ENCODE measurements at places on chromosomes 7 and 10. TPM values are rescaled to one million over a fixed set of nuclear protein-coding genes. Genes with fewer than 3 reads are reported as not detected.

GRCh38 chr7:106766551-106766950 is 98.5 kb upstream of the PIK3CG start:
- no peak for DNase-seq

Gene LIPN
- not detected for total RNA-seq

DNA sequence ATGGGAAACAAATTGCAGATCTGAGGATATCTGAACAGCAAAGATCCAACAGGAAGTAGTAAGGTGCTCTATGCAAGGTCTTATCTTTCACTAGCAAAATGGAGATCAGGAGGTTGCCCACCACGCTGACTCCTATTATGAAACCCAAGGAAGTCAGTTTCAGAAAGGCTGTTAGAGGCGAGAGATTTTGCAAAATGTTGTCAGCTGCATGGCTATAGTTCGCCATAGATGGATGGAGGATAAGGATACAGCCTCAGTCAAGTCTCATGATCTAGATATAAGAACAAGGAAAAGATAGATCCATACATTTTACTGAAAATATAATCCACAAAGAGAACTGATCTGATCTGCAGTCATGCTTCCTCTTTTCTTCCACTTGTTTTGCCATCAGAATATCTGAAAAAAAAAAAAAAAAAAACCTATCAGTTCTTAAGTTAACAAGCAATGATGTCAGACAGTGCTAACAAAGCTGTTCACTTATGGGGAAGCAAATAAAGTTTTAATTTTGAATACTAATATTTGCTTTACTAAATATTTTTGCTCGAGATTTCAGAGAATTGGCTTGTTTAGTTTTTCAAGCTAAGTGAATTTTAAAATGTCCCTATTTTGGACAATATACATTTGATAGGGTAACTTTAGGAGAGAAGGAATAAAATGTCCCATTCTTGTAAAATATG is 2.0 kb downstream of the GPR85 start:
- DNase-seq = no peak

GRCh38 chr7:116706668-116707126 is 34.7 kb downstream of the MET start:
- DNase-seq = peak; percentile 25

GRCh38 chr7:140640727-140641523 is at the start of gene DENND2A:
Gene DENND2A, minus strand, starts transcription at chr7:140640813. Its CDS starts 38,416 bp downstream, at chr7:140602397.
- DNase-seq = peak; percentile 53

DNA sequence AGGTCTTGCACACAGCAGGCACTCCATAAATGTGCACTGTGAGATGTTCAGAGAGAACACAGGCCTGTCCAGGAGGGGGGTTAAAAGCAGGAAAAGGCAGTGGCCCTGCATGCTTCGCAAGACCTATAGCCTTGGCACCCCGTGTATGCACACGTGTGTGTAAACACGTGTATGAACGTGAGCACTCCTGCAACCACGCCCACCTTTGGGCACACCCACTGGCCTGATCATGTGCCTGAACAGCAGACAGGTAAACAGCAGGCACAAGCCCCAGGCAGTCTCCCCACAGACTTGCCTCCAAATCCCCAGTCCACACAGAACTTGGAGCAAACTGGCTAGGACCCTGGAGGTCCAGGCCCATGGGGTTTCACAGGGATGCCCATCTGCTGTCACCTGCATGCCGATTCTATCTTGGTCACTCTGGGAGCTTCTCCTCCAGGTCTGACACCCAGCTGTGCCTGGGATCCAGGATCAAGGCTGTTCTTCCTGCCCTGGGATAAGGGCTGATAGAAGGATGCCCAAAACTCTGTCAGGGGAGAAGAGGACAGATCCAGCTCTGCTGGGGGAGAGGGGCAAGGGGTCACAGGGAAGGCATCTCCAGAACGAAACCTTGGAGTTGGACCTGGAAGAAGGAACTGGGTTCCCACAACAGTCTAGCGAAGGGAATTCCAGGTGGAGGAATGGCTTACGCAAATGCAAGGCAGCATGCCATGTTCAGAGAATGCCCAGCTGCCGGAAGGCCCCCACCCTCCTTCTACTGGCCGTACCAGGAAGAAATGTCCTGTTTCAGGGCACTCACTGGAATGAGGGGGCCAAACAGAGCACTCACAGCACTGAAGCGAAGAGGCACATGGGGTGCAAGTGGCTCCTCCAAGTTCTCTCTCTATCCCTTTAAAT is 14.3 kb upstream of the ZMIZ1 start:
- no peak for DNase-seq

Gene MYO3A
- 0.06 TPM for total RNA-seq

DNA sequence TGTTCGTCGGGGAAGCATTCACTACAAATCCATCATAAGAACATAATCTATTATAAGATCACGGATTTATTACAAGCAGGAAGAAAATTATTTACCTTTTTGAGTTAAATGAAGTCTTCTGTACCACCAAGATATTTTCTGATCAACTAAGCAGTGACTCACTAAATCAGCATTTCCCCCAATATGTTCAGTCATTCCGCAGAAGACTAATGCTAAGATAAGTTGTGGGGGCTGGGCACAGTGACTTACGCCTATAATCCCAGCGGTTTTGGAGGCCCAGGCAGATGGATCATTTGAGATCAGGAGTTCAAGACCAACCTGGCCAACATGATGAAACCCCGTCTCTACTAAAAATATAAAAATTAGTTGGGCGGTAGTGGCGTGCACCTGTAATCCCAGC is 144.2 kb upstream of the EGR2 start:
- DNase-seq = no peak

Gene ZFYVE27
- total RNA-seq = 49.8 TPM

DNA sequence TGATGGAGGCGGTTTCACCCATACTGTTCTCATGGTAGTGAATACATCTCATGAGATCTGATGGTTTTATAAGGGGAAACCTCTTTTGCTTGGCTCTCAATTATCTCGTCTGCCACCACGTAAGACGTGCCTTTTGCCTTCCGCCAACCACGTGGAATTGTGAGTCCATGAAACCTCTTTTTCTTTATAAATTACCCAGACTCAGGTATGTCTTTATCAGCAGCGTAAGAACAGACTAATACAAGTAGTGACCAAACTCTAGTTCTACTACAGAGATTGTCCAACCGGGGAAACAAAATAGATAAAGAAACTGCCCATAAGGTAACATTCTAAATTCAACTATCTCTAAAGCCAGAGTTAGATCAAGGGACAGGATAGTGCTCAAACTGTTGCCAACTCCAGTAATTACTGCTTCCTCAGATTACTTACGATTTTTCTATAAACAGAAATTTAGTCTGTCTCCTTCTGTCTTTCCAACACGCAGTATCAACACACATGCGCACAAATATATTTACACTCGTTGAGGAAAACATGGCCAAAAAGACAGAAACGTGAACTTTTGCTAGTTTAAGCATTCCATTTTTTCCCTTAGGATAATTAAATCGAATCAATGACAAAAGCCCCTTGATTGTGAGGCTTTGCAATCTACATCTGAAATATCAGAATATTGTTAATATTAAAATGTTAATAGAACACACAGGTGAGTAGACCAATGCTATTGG is 36.9 kb downstream of the CREB3L2 start:
- no peak for DNase-seq

Gene GRID2IP
- 0.86 TPM for total RNA-seq

Gene TEX47
- not detected for total RNA-seq

GRCh38 chr10:100041306-100042002 is 31.7 kb upstream of the DNMBP start:
- DNase-seq = no peak

DNA sequence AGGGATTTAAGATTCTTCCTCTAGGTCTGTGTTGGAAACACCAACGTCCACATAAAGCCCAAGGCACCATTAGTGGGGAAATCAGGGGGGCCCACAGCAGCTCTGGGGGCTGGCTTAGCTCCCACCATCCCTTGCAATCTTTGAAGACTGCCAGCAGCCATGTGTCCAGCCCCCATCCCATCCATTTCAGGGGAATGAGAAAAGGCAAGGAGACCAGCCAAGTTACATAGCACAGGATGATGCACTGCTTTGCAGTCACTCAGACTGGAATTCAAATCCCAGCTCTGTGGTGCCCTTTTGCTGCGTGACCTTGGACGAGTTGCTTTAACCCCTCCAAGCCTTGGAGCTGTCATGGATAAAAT is 108.9 kb upstream of the ZMIZ1 start:
- no peak for DNase-seq

DNA sequence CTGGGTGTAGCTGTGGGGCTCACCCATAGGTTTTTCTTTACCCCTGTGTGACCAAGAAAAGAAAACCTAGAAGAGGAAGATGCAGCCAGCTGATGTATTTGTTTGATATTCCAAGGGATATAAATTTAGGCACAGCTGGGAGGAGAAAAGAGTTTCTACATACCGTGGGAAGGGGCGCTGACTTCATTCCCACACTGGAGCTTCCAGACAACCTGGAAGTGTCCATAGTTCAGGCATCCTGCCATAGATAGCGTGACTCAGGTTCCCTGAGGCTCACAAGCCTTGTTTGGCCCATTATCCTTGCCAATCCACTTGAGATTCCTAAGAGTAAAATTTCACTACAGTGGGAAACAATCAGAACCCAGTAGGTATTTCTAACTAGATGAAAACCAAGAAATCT is 371.7 kb upstream of the NRP1 start:
- DNase-seq = no peak

DNA sequence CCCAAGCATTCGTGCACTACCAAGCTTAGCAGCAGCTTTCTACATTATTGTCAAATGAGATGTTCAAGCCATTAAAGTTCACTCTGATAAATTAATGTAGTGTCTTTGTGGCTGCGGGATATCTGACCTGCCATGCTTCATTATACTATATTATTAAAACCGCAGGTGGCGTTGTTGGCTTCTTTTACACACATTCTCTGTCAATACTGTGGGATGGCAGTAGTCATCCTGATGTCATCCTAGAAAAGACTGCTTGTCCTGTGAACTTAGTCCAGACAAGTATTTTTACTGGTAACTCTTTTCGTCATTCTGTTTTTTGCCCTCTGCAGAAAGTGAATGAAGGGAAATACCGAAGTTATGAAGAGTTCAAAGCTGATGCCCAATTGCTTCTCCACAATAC is 103.9 kb downstream of the ZMYND11 start:
- no peak for DNase-seq

- no peak for DNase-seq
Observed at GRCh38 chr7:17774248-17774647, 166.0 kb downstream of the SNX13 start.

- no peak for DNase-seq
Observed at GRCh38 chr7:158369290-158369689, 218.3 kb downstream of the PTPRN2 start.

Gene GNAI1
- total RNA-seq = 47.5 TPM

Gene C10orf67
- 0.14 TPM for total RNA-seq

- no peak for DNase-seq
Observed at GRCh38 chr7:4108951-4109350, 573.1 kb upstream of the FOXK1 start.

GRCh38 chr7:63104666-63105065 is 894.0 kb upstream of the ZNF722 start:
- DNase-seq = no peak

GRCh38 chr10:51090190-51090589 is 15.9 kb downstream of the PRKG1 start:
- DNase-seq = no peak

- no peak for DNase-seq
Observed at GRCh38 chr10:56258378-56258777, 102.7 kb downstream of the ZWINT start.

Gene PKD2L1
- total RNA-seq = not detected

Gene ATOH7
- not detected for total RNA-seq

GRCh38 chr10:13167568-13167967 is 6.2 kb downstream of the MCM10 start:
- no peak for DNase-seq

Measured in mucosa of gallbladder (tissue), 1 donor.